Hematopoietic multipotent progenitor cell treated with erythropoietin and hydrocortisone succinate and interleukin-3 and kit ligand, for 15 days (in vitro differentiated cells): ENCODE measurements at places on chromosomes 4 and X.

DNA sequence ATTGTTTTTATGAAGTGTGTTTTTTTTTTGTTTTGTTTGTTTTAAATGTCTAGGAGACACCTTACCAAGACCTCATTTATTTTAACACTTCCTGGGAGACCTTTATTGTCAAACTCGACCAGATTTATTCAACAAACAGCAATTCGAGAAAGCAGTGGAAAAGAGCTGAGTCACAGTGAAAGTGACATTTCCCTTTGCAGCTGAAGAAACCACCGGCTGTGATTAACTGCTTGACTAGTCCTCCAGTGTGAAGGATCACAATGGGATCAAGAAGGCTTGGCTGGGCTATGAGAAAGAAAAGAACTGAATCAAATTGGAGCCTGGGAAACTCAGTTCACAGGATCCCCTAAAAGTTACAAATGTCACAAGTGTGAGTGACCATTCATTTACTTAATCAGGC, 11.9 kb upstream of the ADH7 start:
- DNase-seq: no peak

DNA sequence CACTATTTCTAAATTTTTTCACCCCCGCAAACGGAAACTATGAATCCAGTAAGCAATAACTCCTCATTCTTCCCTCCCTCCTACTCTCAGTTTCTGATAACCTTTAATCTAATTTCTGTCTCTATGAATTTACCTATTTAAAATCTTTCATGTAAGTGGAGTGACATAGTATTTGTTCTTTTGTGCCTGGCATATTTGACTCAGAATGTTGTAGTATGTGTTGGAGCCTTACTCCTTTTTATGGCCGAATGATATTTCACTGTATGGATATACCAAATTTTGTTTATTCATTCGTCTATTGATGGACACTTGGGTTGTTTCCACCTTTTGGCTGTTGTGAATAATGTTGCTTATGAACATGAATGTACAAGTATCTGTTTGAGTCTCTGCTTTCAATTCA, 61.1 kb upstream of the C1GALT1C1 start:
- DNase-seq: no peak

DNA sequence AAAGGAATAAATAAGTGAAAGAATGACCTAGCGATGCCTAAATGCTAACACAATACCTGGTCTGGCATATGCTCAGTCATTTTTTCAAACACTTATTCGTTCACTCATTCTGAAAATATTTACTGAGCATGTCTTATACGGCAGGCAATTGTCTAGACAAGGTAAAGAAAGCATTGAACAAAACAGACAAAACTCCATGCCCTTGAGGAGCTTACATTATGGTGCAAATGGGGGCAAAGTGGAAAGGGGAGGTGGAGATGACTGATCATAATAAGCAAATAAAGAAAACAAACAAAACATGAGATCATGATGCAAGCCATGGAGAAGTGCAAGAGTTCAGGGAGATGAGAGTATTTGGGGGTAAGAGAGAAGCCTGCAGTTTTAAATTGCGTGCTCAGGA, 334.6 kb upstream of the PPARGC1A start:
- no peak for DNase-seq

- no peak for DNase-seq
Observed at GRCh38 chr4:115260195-115260594, 146.8 kb upstream of the NDST4 start.

GRCh38 chr4:2082627-2083026, 23.5 kb downstream of the NAT8L start:
- no peak for DNase-seq

DNA sequence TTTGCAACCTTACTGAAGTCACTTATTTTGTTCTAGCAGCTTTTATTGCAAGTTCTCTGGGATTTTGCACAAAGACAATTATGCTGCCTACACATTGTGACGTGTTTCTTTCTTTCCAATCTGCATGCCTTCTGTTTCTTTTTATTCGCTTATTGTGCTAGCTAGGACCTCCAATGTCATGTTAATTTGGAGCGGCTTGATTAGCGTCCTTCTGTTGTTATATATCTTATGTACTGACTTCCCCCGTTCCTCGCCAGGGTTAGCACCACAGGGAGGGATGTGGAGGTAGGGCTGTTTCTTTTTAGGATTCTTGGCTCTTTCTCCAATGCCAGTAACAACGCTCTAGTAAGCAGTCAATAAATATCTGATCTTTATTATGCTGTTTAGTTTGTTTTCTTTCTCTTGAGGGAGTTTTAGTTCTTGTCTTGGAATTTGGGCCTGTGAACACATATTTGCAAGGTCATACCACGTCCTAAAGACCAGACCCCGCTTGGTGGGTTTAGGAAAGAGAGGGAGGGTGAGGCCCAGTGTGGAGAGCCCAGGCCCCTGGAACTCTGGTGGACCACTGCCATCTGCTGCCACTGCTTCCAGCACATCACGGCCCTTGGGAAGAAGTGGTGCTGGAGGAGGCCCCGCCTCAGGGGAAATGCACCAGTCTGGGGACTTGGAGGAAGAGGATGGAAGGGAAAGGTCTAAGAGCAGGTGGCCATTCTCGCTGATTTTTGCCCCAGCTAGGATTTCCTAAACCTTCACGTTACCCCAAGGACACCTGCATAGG, 129.1 kb downstream of the TRIML1 start:
- DNase-seq: no peak

DNA sequence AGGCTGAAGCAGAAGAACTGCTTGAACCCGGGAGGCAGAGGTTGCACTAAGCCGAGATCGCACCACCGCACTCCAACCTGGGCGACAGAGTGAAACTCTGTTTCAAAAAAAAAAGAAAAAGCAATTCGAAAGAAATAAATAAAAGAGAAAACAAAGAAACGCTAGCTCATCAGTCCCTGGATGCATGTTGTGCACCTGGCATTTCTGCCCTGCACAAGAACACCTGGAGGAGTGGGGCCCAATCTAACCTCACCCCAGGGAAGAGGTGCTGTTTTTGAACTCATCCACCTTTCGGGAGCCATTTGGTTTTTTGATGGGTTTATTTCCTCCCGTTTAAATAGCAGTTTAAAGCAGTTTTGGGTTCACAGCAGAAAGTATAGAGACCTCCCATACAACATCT, 5.7 kb upstream of the MRFAP1 start:
- DNase-seq: no peak

GRCh38 chr4:168812806-168813205, 197.2 kb downstream of the CBR4 start:
- DNase-seq: no peak

GRCh38 chrX:72676465-72676864, 37.6 kb downstream of the PHKA1 start:
- no peak for DNase-seq

DNA sequence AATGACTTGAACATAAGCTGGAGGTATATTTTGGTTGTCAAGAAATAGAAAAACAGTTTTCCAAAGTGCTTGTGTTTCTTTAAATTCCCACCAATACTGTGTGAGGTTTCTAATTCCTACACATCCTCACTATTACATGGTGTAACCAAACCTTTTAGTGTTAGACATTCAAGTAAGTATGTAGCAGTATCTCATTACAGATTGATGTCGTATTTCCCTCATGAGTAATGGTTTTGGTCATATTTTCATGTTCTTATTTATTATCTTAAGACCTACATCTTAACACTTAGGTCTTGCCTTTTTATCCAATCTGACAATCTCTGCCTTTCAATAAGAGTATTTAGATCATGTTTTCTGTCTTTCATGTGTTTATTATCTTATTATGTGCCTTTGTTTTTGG, 253.7 kb upstream of the ANXA10 start:
- DNase-seq: no peak

GRCh38 chr4:86398187-86398586, 38.3 kb upstream of the MAPK10 start:
- DNase-seq: no peak

- no peak for DNase-seq
Observed at GRCh38 chr4:54004463-54004862, 59.9 kb downstream of the CHIC2 start.

DNA sequence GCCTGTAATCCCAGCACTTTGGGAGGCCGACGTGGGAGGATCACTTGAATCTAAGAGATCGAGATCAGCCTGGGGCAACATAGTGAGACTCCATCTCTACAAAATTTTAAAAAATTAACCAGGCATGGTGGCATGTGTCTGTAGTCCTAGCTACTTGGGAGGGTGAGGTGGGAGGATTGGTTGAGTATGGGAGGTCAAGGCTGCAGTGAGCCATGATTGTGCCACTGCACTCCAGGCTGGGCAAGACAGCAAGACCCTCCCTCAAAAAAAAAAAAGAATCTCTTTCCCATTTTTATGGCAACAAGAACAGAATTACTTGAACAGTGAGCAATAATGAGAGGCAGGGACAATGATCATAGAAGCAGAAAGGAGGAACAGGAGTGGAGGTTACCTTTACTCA, 94.8 kb downstream of the RNF150 start:
- no peak for DNase-seq

DNA sequence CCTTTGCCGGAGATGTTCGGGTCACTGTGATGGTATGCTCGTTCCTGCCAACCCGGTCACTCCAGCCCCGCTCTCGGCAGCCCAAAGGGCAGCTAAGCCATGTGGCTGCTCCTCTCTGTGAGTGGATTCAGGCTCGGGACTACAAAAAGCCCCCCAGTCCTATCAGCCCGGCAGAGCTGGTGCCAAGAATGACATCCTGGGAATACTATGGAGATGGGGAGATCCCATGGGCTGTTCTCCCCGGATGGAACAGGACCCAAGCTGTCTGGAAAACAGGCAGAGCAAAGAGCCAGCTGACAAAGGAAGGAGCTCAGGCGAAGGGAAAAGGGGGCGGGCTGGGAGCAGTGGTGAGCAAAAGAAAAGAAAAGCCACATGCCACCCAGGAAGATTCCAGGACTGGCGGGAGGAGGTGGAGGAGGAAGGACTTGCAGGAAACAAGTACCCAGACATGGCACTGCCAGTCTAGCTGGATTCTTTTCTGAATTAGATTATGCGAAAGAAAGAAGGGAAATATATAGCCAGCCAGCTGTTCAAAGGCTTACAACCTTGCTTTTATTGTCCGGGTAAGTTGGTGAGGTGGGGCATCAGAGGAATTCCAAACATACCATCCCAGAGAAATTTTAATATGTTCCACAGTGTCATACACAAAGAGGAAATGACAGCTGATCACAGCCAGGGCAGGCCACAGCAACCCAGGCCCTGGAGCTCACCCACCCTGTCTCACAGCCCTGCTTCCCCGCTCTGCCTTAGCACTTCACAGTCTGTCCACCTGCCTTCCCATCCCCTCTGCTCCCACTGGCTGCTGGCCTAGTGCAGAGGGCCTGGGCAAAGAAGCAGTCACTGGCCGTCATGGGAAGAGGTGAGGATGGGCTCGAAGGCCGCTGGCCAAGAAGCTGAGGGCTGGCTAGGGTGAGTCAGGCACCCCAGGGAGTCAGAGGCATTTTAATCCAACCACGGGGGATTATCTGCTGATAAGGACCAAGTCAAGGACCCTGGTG, 3.4 kb downstream of the NDP start:
- DNase-seq: no peak

- DNase-seq: no peak
Observed at GRCh38 chr4:153790500-153790865, 1.6 kb upstream of the SFRP2 start.

DNA sequence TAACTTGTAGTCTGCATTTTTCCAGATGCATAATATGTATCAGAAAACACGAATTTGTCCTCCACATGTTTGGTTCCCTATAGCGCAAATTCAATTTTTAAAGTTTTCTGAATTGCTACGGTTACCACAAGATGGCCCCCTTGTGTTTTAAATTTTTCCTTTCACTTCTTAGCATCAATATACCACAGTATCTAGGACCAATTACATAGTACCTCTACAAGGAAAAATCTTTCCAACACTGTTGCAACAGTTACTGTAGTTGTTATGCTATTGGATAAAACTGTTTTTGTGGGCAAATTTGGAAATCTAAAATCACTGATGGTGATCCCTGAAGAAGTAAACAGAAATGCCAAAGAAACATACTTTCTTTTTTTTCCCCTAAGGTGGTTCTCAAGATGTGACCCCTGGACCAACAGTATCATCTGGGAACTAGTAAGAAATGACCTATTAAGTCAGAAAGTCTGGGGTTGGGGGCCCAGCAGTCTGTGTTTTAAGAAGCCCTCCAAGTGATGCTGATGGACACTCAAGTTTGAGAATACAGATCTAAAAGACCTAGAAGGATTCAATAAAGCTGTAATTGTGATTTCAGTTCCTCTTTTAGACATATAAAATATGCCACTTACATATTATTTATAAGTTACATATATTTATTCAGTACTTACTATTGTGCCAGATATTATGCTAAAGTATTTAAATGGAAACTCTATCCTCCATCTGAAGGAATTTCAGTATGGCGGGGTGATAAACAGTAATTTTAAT, 3.1 kb downstream of the ZGRF1 start:
- peak; percentile 59 for DNase-seq
